Ecto neural progenitor cell (in vitro differentiated cells): ENCODE measurements at places on chromosomes 13 and 19.

DNA sequence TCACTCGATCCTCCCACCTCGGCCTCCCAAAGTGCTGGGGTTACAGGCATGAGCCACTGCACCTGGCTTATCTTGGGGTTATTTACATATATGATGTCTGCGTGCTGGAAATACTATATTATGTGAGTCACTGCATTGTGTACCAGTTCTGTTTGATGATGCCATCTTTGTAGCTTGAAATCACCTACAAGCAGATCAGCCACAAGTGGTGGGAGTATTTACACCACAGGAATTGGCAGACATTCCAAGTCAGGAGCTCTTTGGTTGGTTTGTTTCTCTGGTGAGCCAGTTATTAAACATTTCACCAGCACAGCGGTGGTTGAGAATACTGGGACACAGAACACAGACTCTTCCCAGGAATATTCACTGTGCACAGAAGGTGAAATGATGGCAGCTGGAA lies 4.5 kb upstream of the TIMM44 start:
- no peak for DNase-seq

GRCh38 chr13:59342400-59342799 lies 821.3 kb downstream of the DIAPH3 start:
- no peak for DNase-seq

- no peak for DNase-seq
Measured at GRCh38 chr19:37926255-37926654, 19.2 kb downstream of the SIPA1L3 start.

DNA sequence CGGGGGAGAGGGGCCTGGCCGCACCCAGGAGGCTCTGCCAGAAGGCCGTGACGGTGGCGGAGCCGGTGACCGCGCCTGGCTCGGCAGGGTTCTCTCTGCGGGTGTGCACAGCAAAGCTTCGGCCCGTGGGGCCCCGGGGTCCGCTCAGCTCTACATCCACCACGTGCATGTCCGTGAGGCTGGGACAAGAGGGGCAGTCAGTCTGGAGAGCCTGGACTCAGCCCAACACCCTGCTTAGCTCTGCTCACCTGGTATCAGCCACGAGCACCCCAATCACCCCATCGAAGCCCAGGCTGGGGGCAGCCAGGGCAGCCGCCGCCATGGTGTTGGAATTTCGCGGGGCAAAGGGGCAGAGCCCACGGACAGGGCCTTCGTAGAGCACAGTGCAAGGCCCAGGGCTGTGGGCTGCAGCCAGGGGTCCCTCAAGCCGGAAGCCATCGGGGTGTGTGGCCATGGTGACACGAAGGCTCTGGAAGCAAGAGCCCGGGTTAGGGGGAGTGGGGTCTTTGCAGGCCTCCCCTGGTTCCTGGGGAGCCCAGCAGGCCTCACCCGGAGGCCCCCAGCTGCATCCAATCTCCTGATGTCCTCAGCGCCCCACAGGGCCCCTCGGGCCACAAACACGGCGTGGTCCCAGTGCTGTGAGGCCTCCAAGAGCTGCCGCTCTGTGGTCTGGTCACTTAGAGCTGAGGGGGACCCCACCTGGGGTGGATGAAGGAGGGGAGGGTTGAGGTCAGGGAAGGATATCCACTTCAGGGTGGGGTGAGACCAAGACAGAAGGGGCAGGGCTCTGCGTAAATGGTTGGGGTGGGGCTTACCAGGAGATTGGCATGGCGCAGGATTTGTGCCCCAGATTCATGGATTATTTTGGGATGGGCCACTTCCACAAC lies 1.4 kb downstream of the ASPDH start:
- no peak for DNase-seq

- DNase-seq: peak; percentile 93
Measured at GRCh38 chr19:48588670-48589401, 17.7 kb upstream of the SPACA4 start.

DNA sequence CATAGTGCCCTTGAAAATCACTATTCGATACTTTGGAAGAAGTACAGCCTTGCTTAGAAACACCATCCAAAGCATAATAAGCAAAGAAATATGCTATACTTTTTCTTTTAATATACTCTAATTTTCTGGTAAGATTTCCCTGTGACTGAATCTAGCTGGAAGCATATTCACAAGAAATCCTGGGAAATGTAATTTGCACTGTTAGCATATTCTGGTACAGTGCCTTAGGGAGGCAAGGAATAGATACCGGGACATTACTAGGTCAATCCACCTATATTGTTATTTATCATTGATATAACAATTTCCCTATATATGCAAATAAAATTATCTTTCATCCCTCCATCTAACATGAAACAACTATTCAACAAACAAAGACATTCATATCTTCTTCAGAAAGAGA lies 1131.3 kb upstream of the PRR20A start:
- DNase-seq: no peak

GRCh38 chr13:110902370-110902769 lies 12.5 kb downstream of the ANKRD10 start:
- DNase-seq: no peak

DNA sequence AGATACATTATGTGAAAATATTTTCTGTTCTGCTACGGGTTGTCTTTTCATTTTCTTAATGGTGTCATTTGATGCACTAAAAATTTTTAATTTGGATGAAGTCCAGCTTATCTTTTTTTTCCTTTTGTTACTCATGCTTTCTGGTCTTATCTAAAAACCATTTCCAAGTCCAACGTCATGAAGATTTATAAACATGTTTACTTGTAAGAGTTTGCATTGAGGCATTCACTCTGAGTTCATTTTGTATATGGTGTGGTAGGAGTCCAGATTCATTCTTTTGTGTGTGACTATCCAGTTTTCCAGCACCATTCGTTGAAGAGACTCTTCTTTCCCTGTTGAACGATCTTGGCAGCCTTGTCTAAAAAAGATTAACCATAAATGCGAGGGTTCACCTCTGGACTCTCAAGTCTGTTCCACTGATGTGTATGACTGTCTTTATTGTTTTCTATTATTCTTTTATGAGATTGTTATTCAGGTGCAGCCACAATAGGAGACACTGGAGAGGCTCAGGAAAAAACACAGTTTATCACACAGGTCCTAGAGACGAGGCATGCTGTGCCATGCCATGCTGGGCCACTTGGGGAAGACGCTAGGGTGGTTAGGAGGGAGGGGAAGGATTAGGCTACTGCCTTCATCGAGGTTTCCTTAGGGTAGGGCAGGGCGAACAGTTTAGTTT lies 35.0 kb downstream of the NAA16 start:
- DNase-seq: no peak

- peak; percentile 34 for DNase-seq
Measured at GRCh38 chr19:27774337-27774736, 1438.6 kb downstream of the UQCRFS1 start.

DNA sequence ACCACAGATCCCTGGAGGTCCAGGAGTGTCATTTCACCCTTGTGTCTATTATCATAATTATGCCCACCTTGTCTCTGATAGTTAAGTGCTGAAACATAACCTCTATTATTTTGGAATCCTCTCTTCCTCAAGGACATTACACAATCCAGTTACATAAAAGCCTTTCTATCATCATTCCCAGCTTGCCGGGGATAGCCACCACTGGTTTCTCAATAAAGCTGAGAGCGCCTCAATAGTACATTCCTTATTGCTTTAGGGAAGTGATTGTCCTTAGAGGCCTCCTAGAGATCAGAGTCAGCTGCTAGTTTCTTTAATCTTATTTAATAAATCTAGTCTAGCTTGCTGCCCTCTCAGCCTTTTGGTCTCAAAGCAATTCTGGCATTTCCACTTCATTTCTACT lies 490.0 kb upstream of the ATXN8OS start:
- DNase-seq: no peak

DNA sequence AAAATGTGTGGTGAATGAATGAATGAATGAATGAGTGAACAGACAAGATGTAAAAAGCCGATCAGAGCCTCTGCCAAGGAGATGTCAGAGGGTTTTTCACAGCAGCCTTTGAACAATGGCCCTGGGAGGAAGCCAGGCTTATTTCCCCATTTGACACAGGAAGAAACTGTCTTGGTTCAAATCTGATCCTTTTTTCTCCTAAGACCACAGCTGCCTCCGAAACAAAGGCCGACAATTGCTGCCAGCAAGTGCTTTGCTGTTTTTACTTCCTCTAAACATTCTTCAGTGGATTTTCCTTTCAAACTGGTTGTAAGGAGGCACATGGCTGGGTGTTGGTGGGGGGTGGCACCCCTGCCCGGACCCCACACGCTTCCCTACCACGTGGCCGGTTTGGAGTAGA lies 44.2 kb upstream of the HOMER3 start:
- DNase-seq: no peak

- no peak for DNase-seq
Measured at GRCh38 chr19:17716309-17716929, 2.9 kb upstream of the MAP1S start.

- no peak for DNase-seq
Measured at GRCh38 chr19:13868663-13869062, 8.3 kb upstream of the NANOS3 start.

DNA sequence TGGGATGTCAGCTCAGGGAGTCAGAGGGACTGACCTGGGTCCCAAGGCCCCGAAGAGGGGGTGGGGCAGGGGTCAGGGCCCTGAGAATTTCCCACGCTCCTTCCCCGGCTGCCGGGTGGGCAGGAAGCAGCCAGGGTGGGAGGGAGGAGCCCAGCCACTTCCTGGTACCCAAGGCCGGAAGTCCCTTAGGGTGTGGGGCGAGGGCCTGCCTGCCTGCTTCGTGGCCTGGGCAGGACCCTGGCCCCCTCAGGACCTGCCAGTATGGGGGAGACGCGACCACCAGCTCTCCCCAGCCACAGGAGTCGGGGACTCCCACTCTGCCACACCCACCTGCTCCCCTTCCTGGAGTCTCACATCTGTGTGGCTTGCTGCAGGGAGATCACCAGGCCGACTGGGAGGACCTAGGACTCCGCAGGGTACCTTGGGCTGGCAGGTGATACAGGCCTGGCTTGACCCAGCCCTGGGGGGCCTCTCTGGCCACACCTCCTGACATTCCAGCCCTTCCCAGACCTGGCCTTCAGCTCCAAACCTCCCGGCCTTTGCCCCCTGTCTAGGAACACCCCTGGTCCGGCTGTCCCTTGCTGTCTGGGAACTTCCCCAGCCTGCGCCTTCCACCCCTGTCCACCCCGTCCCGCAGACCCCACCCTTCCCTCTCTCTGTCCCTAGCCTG lies 9.8 kb upstream of the CIRBP start:
- peak; percentile 81 for DNase-seq

DNA sequence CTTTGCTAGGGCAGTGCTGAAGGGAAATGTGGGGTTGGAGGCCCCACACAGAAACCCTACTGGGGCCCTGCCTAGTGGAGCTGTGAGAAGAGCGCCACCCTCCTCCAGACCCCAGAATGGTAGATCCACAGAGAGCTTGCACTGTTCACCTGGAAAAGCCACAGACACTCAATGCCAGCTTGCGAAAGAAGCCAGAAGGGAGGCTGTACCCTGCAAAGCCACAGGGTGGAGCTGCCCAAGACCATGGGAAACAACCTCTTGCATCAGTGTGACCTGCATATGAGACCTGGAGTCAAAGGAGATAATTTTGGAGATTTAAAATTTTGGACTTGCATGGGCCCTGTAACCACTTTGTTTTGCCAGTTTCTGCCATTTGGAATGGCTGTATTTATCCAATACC lies 615.4 kb upstream of the MIR17HG start:
- no peak for DNase-seq

DNA sequence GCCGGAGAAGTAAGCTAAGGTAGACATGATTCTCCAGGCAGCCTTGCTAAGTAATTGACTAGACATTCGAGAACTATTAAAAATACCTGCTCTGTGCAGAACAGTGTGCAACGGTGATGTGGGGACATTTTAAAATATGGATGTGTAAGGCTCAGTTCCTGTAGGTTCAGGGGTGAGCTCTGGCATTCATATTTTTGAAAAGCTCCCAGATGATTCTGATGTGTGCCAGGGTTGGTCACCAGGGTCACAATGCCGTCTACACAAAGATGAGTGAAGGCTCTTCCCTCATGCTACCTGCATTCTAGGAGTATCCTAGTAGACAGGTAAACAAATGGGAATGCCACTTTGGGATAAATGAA lies 702 bp upstream of the EPSTI1 start:
- no peak for DNase-seq

- DNase-seq: no peak
Measured at GRCh38 chr19:56119582-56119978, 1.5 kb downstream of the ZNF787 start.

GRCh38 chr19:19334063-19334988 lies 13.7 kb downstream of the MAU2 start:
- DNase-seq: no peak
